Activated CD4-positive, alpha-beta memory T cell treated with anti-CD3 and anti-CD28 coated beads for 36 hours (primary cell): ENCODE measurements at places on chromosomes 2 and 18.

GRCh38 chr2:204576362-204576979 lies 31.2 kb downstream of the PARD3B start:
- DNase-seq: peak; percentile 14

- DNase-seq: no peak
Observed at GRCh38 chr18:54165450-54165849, 59.0 kb downstream of the MBD2 start.

- peak; percentile 76 for DNase-seq
Observed at GRCh38 chr2:235779444-235779896, 285.6 kb downstream of the AGAP1 start.

GRCh38 chr2:112032689-112033465 lies 22.2 kb upstream of the TMEM87B start:
- no peak for DNase-seq

- DNase-seq: peak; percentile 51
Observed at GRCh38 chr2:102618452-102619413, 620 bp upstream of the SLC9A2 start.
